ENCODE measurements at places on chromosomes 1 and 21.

- DNase-seq = no peak
These were observed 21.1 kb downstream of the PAX7 start for GRCh38 chr1:18651713-18652112.

DNA sequence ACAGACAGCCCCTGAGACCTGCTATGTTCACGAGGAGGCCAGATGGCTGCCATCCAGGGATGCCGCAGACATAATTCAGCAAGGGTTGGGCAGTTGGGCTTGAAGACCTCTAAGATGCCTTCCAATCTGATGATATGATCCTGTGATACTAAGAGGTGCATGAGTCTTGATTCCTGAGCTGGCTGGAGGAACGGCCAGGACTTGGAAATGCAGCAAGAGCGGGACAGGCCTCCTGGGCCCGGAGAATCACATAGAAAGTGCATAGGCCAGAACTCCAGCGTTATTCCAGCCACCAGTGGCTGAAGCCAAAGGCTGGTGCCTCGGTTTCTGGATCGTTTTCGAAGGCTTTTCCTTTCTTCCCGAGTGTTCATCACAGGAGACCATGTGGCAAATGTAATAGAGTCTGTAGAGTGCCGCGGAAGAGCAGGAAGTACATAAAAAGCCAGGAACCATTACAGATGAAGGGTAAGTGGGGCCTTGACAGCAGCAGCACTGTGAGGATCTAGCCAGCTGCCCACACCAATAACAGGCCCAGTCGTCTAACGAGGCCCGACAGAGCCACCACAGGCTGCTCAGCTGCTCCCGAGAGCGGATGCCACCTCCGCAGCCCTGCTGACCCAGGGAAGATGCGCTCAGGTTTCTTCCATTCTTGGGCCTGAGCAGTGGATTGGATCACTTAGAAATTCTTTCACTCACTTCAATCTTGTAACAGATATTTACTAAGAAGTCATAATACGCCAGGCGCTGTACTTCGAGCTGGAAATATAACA lies 14.0 kb upstream of the LHX4 start:
- no peak for DNase-seq

GRCh38 chr21:33801424-33802405 lies 113.9 kb downstream of the ATP5PO start:
- DNase-seq = no peak

- DNase-seq = no peak
These were observed 137.2 kb upstream of the ETS2 start for GRCh38 chr21:38668541-38668940.

DNA sequence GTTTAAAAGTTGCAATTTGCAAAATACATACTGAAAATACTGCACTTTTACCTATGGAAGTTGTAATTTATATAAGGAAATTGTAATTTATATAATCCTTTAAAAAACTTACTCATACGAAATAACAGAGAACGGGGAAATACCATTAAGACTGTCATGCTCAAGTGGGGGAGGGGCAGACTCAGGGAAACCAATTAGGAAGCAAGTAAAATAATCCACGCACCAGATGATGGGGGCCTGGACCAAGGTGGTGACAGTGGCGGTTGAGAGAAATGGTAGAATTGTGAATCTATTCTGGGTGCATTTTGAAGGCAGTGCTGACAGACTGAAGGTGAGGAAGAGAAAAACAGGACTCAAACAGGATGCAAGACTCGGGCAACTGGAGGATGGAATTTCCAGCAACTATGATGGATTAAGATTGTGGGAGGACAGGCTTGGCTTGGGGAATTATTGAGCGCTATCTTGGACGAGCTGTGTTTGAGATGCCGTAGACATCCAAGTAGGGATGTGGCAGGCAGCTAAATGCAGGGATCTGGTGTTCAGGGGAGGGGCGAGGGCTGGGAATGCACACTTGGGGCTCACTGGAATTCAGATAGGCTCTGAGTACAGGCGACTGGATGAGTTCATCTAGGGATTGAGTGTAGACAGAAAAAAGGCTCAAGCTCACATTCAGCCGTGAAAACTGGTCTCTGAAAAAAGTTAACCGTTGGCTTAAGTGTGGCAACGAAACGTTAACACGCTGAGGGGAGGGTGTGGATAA lies 977 bp downstream of the LCA5L start:
- DNase-seq = no peak

GRCh38 chr21:41769111-41769510 lies 2.3 kb upstream of the RIPK4 start:
- DNase-seq = no peak

GRCh38 chr1:165325460-165326203 lies 30.9 kb downstream of the LMX1A start:
- DNase-seq = no peak

DNA sequence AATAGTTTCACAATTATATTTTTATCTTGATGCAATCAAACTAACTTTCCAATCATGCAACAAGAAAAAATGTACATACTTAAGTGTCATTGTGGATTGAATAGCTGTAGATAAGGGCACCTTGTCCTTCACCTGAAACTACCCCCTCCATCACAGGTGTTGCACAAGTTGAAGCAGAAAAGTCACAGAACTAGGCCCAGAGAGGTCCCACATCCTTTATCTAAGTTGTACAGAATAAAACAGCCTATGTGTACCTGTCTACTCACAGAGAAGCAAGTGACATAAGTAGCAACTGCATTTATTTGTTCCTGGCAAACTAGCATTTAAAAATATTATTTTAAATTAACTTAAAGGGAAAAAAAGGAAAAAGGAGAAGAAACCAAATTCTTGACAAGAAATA lies 256.8 kb downstream of the FAF1 start:
- no peak for DNase-seq

GRCh38 chr21:34536820-34537219 lies 24.8 kb upstream of the KCNE1 start:
- no peak for DNase-seq

DNA sequence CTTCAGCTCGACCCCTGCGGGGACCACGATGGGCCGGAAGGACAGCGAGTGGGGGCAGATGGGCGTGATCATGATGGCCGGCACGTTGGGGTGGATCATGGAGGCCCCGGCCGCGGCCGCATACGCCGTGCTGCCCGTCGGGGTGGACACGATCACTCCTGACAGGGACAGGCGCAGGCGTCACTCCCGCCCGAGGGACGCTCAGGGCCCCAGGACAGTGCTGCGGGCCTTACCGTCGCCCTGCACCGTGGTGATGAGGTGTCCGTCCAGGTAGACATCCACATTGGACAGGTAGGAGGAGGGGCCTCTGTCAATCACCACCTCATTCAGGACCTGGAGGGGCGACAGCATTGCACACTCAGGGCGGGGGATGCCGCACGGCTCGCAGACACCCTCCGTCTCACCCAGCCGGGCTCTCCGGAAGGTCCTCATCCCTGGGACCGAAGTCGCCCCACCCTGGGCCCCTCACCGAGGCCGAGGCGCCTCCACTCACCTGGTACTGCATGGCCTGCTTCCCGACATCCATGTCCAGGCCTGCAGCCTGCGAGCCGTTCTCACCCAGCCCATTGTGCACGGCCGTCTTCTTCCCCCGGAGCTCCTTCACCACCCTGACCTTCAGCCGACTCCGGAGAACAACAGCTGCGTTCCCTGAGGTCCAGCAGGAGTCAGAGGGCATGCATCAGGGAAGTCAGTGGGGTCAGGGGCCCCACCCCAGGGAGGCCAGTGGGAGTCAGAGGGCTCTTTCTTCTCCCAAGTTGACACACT lies 24.0 kb downstream of the NADK start:
- DNase-seq = no peak

DNA sequence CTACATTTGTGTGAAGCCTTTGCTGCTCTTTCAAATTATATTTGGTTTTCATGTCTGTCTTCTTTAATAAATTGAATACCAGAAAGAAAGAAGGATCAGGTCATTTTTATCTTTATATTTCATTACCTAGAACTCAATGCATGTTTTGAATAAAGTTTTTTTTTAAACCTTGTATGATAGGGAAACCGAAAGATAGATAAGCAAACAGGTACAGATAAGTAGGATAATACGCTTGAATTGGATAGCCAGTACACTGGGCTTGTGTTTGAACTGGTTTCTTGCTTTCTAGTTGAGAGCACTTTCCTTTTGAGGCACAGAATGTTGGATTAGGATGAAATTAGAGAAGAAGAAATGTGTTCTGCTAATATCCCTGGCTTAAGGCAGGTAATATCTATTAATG lies 46.9 kb downstream of the PKN2 start:
- DNase-seq = no peak

- no peak for DNase-seq
These were observed 20.7 kb downstream of the GALNT2 start for GRCh38 chr1:230087717-230088105.

DNA sequence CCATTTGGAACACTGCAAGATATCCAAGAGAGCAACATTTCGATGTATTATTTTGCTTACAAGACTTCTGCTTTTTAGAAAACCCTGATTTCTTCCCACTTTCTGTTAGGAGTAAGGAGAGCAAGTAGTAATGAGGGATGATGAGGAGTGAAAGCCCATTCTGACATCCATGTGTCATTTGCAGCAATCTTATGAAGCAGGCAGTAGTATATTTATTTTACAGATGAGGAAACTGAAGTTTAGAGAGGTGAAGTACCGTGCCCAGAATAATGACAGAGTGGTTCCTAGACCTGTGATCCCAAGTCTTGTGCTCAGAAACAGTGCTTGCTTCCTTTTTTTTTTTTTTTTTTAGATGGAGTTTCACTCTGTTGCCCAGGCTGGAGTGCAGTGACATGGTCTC lies 7.1 kb upstream of the ZSCAN20 start:
- no peak for DNase-seq

DNA sequence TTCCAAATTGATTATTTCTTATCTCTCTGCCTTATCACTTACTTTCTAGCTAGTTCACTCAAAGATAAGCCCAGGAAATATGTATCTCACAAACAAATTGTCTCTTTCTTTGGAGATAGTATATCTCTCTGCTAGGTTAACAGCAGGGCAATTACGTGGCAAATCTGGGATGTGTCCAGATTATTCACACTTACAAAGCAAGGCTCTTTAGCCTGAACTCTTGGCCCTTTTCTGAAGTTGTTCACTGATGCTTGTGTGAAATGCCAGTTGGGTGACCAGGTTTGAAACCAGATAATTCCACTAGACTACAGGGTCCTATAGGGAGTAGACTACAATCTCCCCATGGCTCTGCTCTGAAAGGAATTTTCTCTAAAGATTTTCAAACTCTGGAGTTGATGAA lies 30.8 kb upstream of the FAM78B start:
- DNase-seq = no peak

GRCh38 chr1:155070158-155070621 lies 6.7 kb downstream of the EFNA4 start:
- no peak for DNase-seq

DNA sequence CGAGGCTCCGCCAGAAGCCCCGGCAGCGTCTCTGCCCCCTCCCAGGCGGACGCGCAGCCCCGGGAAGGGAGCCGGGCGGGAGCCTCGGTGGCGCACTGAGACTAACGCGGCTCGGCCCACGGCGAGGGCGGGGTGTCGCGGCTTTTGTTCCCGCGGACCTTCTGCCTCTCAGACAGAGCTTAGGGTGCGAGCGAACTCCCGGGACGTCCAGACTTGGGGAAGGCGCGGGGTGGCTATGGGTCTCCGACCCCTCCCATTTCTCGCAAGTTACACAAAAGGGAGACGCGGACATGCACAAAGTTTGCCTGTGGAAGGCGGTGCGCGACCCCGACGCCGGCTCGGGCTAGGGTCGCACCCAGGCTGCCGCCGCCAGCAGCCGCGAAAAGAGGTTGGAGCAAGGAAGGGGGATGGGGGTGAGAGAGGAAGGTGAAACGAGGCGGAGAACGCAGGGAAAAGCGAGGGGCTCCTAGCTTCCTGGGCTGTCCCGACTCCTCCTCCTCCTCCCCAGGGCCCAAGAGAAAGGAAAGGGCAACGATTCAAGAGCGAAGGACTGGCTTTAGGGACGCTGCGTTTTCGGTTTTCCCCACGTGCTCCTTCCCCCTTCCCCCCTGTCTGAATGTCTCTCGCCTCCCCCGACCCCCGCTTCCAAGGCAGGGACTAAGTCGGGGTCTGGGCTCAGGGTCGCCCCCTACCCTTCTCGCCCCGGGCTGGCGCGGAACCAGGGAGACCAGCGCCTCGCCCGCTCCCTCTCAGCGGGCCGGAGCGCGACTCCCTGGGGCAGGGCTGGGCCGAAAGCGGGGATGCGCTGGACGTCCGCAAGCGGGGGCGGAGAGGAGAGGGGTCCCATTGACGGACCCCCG lies 729 bp downstream of the APP start:
- no peak for DNase-seq

GRCh38 chr1:61776091-61776490 lies 33.8 kb downstream of the PATJ start:
- no peak for DNase-seq

DNA sequence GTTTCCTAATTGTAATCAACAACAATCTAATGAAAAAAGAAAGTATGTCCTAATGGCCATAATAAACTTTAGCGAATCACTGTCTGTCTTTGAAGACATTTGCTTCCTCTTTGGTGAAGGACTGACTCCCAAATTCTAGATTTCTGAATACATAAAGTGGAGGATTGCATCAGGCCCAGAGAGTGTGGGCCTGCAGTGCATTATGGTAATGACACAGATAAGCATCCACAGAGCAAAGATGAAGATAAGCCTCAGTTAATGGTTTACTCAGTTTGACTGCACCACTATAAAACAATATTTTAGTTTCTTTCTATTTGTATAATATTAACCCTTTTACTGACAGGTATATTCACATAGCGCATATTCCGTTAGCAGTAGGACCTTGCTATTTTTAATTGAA lies 365.5 kb downstream of the KCTD3 start:
- DNase-seq = no peak

GRCh38 chr1:16720351-16721223 lies 19.7 kb upstream of the RNU1-4 start:
- no peak for DNase-seq

GRCh38 chr21:9008636-9009035 lies 1512.7 kb upstream of the TPTE start:
- no peak for DNase-seq

DNA sequence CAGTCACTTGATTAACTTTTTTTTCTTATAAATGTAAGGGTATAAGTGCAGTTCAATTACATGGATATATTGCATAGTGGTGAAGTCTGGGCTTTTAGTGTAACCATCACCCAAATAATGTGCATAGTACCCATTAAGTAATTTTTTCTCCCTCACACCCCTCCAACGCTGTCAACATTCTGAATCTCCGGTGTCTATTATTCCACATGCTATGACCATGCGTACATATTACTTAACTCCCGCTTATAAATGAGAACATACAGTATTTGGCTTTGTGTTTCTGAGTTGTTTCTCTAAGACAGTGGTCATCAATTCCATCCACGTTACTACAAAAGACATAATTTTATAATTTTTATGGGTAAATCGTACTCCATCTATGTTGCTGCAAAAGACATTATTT lies 1191.1 kb downstream of the NCAM2 start:
- DNase-seq = no peak

GRCh38 chr1:196376630-196377328 lies 231.5 kb downstream of the KCNT2 start:
- no peak for DNase-seq

DNA sequence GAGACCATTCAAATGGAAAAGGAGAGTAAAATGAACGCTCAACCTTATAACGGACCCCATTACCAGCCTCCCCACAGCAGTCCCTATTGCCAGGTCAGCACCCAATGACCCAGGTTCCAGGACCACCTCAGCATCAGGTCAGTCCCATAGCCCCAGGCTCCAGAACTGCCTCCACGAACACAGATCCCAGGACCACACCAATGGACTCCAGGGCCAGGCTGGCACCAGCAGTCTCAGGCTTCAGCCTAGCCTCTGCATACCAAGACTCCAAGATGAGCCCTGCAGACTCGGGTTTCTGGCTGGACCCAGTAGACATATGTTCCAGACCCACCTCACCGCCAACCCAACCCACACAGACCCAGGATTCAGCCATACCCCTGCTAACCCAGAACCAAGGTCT lies 625.0 kb upstream of the RGS18 start:
- no peak for DNase-seq
